Fibroblast of the conjunctiva (primary cell): ENCODE measurements at places on chromosomes 11 and 22.

DNA sequence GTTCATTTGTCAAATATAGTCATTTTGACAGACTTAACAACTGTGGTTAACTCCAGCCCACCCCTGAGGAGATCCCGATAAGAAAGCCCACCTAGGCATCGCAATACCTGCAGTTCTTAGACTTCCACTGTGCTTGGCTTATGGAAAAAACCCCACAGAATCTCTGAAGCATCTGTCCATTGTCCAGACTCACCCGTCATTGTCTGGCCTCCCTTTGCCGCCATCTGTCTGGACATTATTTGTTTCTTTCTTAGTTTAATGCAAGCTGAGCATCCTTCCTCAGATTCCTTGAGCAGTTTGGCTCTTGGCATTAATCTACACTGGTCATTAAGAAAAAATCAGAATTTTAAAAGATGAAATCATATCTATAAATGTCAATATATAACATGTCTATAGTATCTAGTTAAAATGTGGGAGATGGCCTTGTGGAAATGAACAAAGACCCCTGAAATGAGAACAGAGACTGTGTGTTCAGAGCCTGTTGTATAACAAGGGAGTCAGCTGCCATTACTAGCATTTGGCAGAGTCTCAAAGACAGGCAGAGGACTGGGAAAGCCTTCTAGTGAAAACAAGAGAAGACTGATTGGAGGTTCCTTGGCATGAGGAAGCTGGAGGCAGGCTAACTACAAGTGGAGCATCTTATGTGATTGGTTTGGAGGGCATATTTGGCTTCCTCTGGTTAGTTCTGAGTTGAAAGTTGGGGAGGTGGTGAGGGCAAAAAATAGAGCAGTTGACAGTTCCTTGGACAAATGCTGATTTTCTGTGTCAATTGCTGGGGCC, 80.4 kb downstream of the SPON1 start:
- DNase-seq = no peak

GRCh38 chr11:40027720-40028119, 1431.7 kb downstream of the LRRC4C start:
- no peak for DNase-seq

DNA sequence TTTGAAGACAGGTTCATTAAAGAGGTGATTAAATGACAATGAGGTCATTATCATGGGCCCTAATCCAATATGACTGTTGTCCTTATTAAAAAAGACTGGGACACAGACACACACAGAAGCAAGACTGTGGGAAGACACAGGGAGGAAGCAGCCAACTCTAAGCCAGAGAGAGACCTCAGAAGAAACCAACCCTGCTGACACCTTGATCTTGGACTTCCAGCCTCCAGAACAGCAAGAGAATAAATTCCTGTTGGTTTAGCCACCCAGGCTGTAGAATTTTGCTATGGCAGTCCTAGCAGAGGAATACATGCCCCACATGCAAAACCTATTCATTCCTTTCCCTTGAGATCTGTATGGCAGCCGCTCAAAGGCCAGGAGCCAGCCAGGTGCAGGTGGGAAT, 35.6 kb upstream of the CACNG2 start:
- no peak for DNase-seq

DNA sequence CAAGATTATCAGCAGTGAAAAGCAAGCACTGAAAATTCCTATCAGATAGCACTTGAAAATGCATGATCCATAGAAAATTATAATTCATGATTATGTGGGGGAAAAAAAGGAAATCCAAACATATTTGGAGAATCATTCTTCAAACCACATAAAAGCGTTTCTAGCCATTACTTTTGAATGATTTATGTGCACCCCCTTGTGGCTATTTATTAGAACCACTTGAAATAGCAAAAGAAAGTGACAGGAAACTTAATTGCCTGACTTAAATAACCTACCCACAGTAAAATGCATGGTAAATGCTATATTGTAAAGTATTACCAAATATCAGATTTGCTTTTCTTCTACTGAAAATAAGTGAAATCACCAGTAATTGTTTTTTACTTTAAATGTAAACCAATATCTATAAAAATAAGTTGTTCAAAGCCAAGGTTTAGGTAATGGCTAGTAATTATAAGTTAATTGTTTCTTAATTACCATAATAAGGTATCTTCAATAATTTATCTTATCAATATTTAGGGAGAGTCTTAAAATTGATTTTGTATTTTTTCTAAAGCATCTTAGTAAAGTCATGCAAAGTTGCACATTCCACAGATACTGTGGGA, 168.5 kb downstream of the ARHGAP42 start:
- peak; percentile 52 for DNase-seq

- DNase-seq = no peak
These were observed 24.7 kb downstream of the OR8B2 start for GRCh38 chr11:124359566-124359965.

DNA sequence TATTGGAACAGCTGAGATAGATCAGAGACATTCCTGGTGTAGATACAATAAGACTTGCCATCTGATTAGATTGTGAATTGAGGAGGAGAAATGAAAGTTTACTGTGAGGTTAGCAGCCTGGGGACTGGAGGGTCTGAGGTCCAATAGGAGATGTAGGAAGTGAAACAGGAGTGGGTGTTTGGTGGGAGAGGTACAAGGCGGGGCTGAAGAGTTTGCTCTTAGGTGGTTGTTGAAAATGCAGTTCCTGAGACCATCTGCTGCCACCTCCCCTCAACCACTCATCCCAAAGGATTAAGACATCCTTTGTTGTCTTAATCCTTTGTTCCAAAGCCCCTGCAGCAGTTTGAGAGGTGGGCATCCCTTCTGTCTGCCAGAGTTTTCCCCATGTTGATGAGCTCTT, 14.8 kb downstream of the PIWIL4 start:
- no peak for DNase-seq

DNA sequence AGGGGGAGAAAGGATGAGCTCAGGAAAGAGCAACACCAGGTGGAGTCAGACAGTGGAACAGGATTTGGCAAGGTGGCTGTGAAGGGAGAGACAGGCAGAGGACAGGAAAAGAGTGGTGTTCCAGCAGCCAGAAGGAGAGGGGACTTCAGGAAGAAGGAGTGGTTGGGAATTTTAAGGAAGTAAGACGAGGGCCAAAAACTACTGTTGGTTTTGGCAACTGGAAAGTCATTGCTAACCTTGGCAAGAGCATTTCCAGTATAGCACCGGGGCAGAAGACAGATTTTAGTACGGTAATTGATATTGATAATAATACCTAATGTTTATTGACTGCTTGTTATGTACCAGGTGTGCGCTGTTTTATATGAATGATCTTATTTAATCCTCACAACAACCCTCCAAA, 15.4 kb upstream of the DDX6 start:
- no peak for DNase-seq
